Left renal pelvis (tissue), 4 donors: ENCODE measurements at places on chromosomes 2 and 18. TPM values are rescaled to one million over a fixed set of nuclear protein-coding genes. Genes with fewer than 3 reads are reported as not detected.
A peak's percentile ranks its signal among the peaks of the same experiment; 100 is the strongest.

GRCh38 chr2:2791606-2792005, 460.5 kb upstream of the MYT1L start:
- no peak for DNase-seq

DNA sequence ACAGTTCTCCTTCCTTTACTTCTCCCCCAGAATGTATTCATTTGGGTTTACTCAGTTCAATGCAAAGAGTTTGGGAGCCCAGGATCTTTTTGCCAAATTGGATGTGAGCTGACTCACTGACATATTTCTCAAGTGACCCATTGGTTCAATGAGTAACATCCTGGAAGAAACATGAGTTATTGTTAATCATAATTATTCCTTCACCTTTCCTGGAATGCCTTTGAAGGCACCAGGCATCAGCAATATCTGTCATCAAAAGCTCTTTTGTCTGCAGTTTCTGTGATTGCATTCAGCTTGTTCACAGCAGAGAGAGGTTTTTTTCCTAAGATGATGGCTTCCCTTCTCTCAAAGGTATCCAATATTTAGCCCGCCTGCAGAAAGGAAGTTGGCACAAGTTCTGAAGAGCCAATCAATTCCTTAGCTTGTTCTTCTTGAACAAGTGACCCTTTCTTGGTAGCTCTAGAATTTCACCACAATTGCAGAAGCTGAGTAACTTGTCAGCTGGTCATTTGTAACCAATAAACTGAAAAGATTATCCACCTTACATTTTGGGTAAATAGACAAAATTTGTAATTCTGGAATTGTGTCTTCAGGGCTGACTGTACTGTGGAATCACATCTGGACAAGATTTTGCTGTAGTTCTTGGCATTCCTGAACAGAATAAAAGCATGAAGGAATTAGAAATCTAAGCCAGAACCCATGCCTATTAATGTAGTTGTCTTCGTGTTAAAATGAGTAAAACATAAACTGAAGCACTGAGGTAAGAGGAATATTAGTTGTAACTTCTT, 72.2 kb upstream of the TMEM17 start:
- DNase-seq: no peak

- peak; percentile 31 for DNase-seq
These were observed 45.4 kb downstream of the RASGRP3 start for GRCh38 chr2:33521791-33522281.

DNA sequence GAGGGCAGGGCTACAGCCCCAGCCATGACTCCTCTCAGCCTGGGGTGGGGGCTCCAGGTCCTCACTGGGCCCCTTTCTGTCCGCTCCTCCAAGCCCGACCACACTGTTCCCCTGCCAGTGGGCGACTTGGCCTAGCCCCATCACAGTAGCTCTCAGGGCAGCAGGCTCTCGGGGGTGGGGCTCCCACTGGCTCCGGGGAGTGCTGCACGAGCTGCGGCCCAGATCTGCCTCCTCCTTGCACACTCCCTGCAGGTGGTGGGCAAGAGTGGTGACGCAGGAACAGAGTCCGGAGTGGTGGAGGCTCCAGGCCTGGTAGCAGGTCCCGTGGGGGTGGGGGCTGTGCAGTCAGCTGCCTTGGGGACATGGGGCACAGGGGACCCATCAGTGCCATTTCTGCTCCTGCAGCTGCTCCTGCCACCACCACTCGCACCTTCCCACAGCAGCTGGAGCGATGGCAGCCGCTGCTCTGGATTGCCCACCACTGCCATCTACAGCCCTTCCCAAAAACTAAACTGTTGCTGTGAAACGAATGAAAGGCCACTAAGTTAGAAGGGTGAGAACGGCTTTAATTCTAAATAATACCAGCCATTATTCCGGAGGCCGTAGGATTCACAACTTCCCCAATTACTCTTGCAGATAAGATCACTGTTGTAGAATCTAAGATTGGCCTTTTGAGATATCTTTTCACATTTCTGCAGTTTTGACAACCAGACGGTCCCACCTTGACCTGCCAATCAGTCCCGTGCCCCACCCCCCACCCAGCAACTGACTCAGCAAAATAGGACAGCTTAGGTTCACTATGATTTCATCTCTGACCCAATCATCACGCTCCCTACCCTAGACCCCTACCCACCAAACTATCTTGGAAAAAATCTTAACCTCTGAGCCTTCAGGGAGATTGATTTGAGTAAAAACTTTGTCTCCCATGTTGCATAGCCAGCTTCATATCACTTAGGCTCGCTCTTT, 530.2 kb downstream of the DCC start:
- no peak for DNase-seq

- DNase-seq: no peak
These were observed 65.3 kb upstream of the SMAD7 start for GRCh38 chr18:49015886-49016647.

DNA sequence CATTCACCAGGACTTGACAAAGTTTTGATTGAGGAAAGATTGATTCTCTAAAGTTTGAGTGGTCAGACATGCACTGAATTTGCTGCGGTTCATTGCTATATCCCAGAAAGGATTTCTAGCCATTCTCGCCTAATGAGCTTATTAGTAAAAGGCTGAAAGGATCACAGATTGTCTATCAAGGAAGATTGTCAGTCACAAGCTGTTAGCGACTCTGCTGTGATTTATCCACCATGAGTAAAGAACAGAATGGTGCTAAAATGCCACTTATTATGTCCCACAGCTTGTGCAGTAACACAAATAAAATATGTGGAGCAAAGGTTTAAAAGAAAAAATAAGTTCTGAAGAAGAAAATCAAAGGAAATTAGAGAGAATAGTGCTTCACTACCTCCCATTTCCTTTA, 701.2 kb upstream of the CDH7 start:
- no peak for DNase-seq

DNA sequence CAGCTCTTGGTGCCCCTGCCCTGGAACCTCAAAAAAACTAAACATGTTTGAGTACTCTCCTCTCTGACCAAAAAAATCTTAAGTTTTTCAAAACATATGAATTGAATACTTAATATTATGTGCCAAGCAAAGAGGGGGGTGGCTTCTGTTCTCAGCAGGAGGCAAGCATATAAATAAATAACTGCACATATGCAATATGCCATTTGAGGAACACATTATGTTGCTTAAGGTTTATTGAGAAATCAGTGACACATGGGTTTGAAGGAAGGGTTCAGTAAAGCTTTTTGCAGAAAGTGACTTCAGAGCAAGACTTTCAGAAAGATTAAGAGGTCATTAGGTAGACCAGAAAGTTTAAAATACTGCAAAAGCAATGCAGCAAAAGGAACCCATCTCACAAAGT, 429.2 kb downstream of the TDRD15 start:
- DNase-seq: no peak

GRCh38 chr2:71558300-71559051, 105.1 kb downstream of the DYSF start:
- no peak for DNase-seq

DNA sequence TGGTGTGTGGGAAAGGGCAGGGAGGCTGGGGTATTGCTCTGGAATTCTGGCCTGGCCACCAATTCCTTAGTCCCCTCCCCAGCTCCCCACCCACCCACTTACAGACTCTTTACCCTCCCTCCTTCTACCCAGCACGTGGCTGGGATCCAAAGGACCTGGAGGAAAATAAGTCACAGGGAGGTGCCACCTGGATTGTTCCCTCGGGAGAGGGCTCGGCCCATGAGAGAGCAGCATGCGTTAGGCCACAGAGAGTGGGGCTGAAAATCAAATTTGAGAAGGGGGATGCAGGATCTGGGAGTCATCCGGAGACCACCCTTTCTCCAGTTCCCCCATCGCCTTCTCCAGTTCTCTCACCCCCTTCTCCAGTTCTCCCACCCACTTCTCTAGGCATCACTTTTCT, 3.0 kb downstream of the ASPRV1 start:
- DNase-seq: no peak

- no peak for DNase-seq
These were observed 899 bp upstream of the GFPT1 start for GRCh38 chr2:69387770-69388481.

GRCh38 chr2:8234253-8234652, 447.6 kb upstream of the ID2 start:
- no peak for DNase-seq

- DNase-seq: no peak
These were observed at the start of gene PARD3B for GRCh38 chr2:204544961-204545860. Gene PARD3B, plus strand, starts transcription at chr2:204545475. Its CDS starts 525 bp downstream, at chr2:204546000.

DNA sequence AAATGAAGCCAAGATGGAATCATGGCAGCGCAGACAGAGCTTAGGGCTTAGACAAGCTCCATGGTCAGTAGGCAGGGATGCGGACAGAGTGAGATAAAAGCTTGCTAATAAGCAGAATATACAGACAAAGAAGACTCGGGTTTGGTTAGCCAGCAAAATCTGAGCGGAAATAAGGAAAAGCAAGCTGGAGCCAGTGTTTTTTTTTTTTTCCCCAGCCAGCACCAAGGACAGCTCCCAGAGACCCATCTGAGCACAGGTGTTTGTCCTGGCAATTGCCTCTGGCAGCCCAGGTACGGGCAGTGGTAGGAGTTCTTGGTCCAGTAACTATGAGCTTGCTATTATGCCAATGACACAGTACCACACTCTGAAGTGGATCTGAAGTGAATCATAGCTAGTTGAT, 187.6 kb downstream of the ADCYAP1 start:
- no peak for DNase-seq

- no peak for DNase-seq
These were observed 89.6 kb downstream of the MAP4K4 start for GRCh38 chr2:101787097-101787496.

DNA sequence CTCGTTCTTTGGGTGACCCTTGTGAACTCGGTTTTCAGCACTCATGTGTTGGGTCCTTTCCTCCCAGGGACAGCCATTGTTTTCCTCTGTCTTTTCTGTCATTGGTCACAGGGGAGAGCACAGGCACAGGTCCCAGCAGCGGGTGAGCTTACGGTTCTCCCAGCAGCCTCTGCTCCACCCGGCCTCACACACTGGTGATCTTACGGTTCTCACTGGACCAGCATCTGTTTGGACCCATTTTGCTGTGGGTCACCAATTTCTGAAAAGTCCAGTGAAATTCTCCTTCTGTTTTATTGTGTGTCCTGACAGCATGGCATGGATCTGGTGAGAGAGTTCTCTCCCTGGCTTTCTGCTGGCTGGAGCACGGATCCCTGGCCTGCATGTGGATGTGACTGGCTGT, 49.8 kb upstream of the ANKRD62 start:
- DNase-seq: no peak

GRCh38 chr18:42268798-42269197, 313.8 kb downstream of the PIK3C3 start:
- no peak for DNase-seq

GRCh38 chr2:122643725-122644329, 888.4 kb downstream of the TSN start:
- DNase-seq: no peak

DNA sequence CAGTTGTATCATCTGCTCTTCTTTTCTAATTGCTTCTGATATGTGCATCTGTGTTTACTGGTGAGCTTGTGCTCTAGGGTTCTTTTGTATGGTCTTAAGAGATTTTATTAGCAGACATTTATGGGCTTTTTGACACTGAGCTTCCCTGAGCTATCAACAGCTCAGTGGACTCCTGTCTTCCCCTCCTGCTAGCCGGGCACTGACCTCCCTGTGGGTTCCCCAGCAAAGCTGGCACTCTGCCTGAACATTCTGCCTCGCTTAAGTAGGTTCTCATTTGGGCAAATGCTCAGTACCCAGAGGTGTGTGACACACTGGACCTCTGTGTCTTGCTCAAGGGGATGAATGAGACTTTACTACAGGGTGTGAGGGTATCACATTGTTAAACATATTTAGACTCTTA, 15.8 kb downstream of the TRAF3IP1 start:
- DNase-seq: no peak

DNA sequence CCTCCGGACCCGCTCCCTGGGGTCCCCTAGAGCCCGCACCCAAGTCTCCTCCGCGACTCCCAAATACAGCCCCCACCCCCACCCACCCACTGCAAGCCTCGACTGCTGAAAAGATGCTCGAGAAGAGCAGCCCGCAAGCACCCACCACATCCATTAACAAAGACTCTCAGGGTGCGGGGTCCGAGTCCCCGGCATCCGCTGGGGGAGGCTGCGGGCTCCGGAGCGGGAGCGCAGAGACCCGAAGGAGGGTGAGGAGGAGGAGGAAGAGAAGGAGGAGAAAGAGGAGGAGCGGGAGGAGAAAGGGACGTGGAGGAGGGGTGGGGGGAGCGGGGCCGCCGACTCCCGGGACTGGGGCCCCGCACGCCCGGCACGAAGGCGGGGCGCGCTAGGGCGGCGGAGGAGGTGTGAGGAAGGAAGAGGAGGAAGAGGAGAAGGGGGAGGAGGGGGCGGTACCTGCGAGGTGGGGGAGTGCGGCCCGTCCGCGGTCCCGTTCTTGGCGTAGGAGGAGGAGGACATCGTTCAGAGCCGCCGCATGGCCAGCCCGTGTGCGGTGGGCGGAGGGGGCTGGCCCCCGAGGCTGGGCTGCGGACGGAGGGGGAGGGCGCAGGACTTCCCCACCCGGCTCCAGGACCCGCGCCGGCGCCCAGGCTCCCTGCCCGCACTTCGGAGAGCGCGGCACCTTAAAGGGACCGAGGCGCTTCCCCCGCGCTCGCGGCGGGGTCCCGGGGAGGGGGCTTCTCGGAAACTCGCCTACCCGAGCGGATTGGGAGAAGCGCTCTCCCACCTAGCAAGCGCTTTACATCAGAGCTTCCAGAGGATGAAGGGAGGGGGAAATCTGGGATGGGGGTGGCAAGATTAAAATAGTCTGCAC, at the start of gene CACNB4:
CACNB4 (minus strand) TSS at position 549 of the 871 bp plus-strand sequence.
- peak; percentile 22 for DNase-seq

DNA sequence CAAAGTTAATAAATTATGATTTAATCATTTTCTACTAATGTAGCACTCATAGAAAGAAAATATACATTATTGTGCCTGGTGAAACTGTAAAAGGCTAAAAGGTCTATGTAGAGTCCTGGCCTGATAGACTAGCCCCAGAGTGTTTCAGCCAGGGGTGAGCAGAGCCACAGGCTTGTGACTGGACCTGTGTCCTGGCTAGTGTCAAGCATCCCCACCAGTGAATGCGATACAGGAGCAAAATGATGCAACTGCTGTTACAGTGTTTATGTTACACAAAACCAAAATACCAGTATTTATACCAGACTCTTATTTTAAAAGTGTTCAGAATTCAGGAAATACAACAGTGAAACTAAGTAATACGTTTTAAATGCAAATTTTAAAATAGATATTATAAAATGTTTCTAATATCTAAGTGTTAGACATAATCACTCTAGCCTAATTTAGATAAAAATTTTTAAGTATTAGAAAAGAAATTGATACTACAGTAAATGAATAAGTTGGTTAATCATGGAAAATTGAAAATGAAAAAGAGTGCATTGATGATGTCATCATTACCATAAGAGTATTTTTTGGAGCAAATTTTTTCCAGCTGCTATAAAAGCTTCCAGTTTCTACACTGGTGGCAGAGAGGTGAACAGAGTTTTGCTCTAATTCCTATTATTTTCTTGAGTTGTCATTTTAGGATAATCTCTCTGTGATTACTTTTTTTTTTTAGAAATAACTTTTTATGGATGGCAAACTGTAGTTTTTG, 6.2 kb upstream of the TSPYL6 start:
- no peak for DNase-seq

PRSS56 gene
- 0.15 TPM for polyA plus RNA-seq

SIGLEC15 gene
- polyA plus RNA-seq: 0.69 TPM

PTH2R gene
- 39.7 TPM for polyA plus RNA-seq

AGAP1 gene
- polyA plus RNA-seq: 19.8 TPM

GALNT3 gene
- polyA plus RNA-seq: 2.8 TPM

C2orf78 gene
- polyA plus RNA-seq: not detected

FBXO36 gene
- polyA plus RNA-seq: 6.7 TPM

TMEM37 gene
- 6.4 TPM for polyA plus RNA-seq

CNDP1 gene
- polyA plus RNA-seq: 0.20 TPM
